ENCODE measurements at places on chromosomes 1 and 21.
A peak's percentile ranks its signal among the peaks of the same experiment; 100 is the strongest.

- peaks cover 28% of the 10 kb centered on the region for H3K27me3 ChIP-seq
- H3K4me3 ChIP-seq, result no peak overlapping the region
- DNase-seq, result no peak
- no peak overlapping the region for H3K27ac ChIP-seq
Observed at GRCh38 chr1:43207229-43207853, 35.2 kb downstream of the CFAP57 start.

DNA sequence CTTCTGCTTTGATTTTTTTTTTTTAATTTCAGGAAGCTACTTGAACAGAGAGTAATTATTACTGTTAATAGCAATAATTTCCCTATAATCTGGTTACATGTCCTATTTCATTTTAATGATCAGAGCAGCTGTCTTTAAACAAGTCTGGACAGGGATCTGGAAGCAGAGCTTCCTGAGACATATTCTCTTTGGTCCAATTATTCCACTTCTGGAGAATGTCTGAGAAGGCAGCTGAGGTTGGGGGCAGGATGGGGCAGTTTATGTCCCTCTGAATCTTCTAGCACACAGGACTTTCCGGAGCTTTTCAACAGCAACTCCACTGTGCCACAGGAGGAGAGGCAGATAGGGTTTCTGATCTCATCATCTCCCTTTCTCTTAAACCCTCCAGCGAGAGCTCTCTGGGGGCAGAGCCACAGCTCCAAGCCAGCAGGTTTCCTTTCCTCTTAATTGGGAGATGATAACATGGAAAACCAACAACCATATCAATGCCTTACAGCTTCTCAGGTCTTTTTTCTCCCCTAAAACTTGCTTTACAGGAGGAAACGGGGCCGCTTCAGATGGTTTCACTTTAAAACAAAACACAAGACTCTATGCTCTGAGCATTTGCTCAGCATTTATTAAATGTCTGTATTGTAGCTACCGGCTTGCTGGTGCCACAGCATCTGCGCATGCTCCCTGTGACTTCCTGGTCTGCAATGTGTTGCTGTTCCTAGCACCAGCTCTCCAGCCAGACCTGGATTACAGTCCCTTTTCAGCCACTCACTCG lies 425.7 kb upstream of the USP24 start:
- DNase-seq, result no peak
- H3K27ac ChIP-seq, result no peak overlapping the region
- H3K36me3 ChIP-seq, result peaks cover 2% of the 10 kb centered on the region
- H3K4me3 ChIP-seq, result peak overlapping the region; percentile 50
- peaks cover 5% of the 10 kb centered on the region for H3K27me3 ChIP-seq

- peak overlapping the region; percentile 11 for H3K27ac ChIP-seq
- H3K27me3 ChIP-seq, result no peaks in the 10 kb centered on the region
- H3K36me3 ChIP-seq, result no peaks in the 10 kb centered on the region
Observed at GRCh38 chr1:15820478-15820877, 13.0 kb upstream of the UQCRHL start.

DNA sequence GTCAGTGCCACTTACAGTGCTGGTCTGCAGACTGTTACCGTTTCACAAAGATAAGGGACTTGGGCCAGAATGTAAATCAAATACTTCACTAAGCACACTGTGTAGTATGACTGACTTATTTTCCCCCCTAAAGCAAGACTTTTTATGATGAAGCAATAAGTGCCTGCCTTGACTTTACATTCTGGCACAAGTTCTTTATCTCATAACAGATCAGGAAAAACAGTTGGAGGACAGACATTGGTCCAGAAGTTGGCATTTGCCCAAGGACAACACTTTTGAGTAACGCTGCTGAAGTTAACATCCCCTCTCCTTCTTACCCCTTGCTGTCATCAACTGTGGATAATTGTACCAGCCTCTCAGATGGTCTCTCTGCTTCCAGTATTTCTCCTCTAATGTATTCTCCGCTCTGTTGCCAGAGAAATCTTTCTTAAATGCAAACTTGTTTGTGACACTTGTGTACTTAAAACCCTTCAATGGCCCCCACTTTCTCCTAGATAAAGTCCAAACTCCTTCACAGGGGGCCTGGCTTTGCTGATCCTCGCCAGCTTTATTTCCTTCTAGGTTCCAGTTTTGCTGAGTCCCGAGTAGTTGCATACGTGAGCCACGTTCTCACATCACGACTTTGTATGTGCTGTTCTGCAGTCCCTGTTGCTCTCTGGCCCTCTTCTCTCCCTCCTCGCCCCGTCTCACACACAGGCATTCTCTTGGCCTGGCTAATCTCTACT lies 45.7 kb downstream of the S1PR1 start:
- H3K36me3 ChIP-seq, result peaks cover under 1% of the 10 kb centered on the region
- DNase-seq, result no peak
- H3K27ac ChIP-seq, result peak overlapping the region; percentile 98
- peaks cover 77% of the 10 kb centered on the region for H3K4me1 ChIP-seq

DNA sequence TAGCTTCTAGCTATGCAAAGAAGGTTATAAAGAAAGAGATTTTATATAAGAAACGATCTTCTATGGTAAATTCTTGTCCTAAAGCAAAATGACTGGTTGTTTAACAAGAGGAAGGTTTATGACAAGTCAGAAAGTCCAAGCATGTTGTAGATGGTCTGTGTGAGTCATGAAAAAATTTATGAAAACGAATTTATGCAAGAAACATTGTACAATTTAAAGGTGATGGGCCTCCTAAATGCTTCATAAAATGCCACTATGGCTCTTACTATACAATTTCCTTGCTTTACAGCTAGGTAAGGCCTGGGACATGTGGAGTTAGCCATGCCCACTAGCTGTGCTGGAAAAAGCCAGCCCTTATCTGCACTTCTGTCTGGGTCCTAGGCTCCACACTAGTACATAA lies 125.4 kb downstream of the PTGER3 start:
- H3K36me3 ChIP-seq, result no peaks in the 10 kb centered on the region
- DNase-seq, result no peak
- H3K4me1 ChIP-seq, result no peaks in the 10 kb centered on the region
- H3K27ac ChIP-seq, result no peak overlapping the region
- no peak overlapping the region for H3K4me3 ChIP-seq
- H3K27me3 ChIP-seq, result no peaks in the 10 kb centered on the region

DNA sequence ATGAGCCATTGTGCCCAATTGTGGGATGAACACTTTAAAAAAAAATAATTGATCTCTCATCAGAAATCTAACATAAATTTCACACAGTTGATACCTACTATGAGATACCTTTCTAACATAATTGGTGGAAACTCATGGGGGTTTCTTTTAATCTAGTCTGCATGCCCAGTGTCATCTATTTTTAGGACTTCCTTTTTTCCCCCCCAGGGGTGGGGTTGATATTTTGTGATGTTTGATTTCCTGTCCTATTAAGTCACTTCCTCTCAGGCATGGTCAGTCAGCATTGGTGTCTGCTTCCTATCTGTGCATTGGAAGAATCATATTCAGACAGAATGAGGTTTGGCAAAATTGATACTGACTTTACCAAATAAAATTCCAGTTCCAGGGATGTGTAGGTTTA lies 21.5 kb downstream of the NFYC start:
- no peak for DNase-seq
- peak overlapping the region; percentile 77 for H3K27ac ChIP-seq
- no peaks in the 10 kb centered on the region for H3K27me3 ChIP-seq
- peaks cover 3% of the 10 kb centered on the region for H3K36me3 ChIP-seq
- H3K4me3 ChIP-seq, result no peak overlapping the region

- no peak overlapping the region for H3K27ac ChIP-seq
- H3K4me1 ChIP-seq, result no peaks in the 10 kb centered on the region
- H3K27me3 ChIP-seq, result no peaks in the 10 kb centered on the region
- H3K36me3 ChIP-seq, result no peaks in the 10 kb centered on the region
Observed at GRCh38 chr1:82161700-82162141, 361.0 kb downstream of the ADGRL2 start.

DNA sequence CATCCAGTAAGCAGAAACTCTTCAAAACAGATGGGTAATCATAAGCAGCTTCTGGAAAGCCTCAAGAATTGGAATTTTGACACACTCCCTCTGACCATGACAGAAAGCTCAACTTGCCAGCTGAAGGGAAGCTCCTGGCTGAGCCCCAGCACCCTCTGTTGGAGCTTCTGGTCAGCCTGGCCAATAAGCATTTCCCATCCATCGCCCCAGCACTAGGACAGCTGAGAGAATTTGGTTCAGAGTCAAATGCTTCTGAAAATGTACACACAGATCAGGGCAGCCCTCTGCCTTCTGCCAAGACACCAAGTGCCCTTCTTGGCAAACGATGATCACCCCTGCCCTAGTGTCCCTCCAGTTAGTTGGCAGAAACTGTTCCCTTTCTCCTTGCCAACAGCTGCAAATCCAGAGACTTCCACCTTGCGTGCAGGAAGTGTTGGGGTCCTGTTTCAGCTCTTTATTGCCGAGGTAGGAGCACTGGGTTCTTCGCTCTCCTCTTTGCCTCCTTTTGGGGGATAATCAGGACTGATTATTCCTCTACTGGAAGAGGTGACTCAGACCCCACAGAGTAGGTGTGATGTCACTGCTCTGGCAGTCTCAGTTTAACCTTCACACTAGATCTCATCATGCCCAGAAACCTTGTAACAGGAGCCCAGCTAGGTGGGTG lies 11.9 kb downstream of the PIGV start:
- H3K27me3 ChIP-seq, result no peaks in the 10 kb centered on the region
- H3K27ac ChIP-seq, result peak overlapping the region; percentile 92
- peaks cover 26% of the 10 kb centered on the region for H3K4me1 ChIP-seq
- peak overlapping the region; percentile 62 for H3K4me3 ChIP-seq
- no peak for DNase-seq

DNA sequence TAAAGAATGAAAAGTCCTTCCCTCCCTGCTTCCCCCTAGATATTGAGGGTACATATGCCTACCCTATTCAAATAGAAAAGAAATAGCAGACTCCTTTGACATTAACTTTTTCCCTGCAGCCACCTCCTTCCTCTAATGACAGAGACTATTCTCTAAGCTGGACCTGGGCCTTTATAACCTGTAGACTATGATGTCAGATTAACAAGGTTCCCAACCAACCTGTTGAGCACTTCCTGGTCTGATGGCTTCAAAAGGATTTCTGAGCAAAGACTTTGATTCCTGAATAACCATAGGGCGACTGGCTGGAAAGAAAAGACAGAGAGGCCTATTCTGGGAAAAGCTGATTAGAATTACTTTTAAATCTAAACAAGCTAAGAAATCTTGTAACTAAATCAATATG lies 18.4 kb upstream of the C1orf216 start:
- H3K4me3 ChIP-seq, result no peak overlapping the region
- H3K4me1 ChIP-seq, result peaks cover 2% of the 10 kb centered on the region
- DNase-seq, result no peak
- no peak overlapping the region for H3K27ac ChIP-seq

GRCh38 chr1:218242171-218242570 lies 42.9 kb upstream of the RRP15 start:
- H3K27ac ChIP-seq, result no peak overlapping the region
- no peak for DNase-seq
- peaks cover 36% of the 10 kb centered on the region for H3K27me3 ChIP-seq
- no peaks in the 10 kb centered on the region for H3K4me1 ChIP-seq

GRCh38 chr1:87402241-87403002 lies 73.7 kb downstream of the LMO4 start:
- no peaks in the 10 kb centered on the region for H3K27me3 ChIP-seq
- H3K36me3 ChIP-seq, result no peaks in the 10 kb centered on the region

DNA sequence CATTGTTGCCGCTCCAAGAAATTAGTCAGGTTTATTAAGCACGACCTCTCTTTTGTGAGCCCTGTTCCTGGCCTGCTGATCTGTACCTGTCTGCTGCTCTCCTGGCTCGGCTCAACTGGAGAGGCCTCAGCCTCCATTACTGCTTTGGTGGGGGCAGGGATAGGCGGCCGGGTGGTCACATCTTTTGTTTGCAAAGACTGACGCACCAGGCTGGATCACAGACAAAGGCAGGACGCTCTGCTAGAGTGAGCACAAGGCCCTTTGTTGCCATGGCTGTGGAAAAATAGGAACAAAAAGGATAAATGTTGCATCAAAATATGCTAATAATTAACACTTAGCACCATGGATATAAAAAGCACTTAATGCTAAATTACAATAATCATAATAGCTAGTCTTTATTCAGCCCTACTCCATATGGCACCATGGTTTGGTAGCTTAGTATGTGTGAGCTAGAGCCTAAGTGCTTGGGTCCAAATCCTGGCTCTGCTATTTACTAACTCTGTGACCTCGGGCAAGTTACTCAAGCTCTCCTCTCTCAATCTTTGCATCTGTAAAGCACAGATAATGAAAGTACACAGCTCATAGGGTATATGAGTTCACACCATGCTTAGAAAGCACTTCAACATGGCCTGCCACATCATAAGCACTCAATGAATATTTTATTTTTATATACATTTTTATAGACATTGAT lies 28.9 kb upstream of the HPDL start:
- no peak overlapping the region for H3K27ac ChIP-seq
- H3K27me3 ChIP-seq, result no peaks in the 10 kb centered on the region
- peaks cover 9% of the 10 kb centered on the region for H3K4me1 ChIP-seq
- H3K4me3 ChIP-seq, result no peak overlapping the region

- no peaks in the 10 kb centered on the region for H3K27me3 ChIP-seq
- peaks cover 2% of the 10 kb centered on the region for H3K36me3 ChIP-seq
- H3K27ac ChIP-seq, result no peak overlapping the region
- H3K4me1 ChIP-seq, result peaks cover 4% of the 10 kb centered on the region
- no peak for DNase-seq
Observed at GRCh38 chr1:174262349-174263241, 103.3 kb downstream of the RABGAP1L start.

DNA sequence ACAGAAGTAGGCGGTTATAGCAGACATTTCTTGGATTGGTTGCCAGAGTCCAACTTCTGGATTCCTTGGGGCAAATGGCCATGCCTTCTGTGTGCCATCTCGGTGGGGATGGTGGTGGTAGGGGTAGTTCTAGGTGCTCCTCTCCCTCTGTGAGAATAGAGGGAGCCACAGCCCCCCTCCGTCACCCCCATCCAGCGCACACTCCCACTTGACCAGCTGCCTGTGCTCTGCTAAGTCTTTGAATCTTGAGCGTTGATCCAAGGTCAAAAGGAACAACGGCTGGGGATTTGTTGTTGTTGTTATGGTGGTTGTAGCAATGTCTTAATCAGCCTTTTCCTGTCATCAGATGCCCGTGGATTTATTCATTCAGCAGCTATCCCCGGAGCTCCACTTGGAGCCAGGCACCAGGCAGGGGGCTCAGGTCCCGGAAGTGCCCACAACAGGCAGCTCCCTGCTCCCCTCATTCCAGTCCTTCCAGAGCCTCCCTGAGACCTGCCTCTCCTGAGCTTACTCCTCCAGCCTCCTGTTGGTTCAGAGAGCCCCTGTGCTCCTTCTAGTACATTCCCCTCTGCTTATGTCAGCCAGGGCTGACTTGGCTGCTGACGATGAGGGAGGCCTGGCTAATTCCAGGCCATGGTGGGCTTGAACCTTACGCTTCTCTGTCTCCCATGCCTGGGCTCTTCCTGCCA lies 146.6 kb upstream of the WNT4 start:
- no peak for DNase-seq
- no peak overlapping the region for H3K4me3 ChIP-seq
- peaks cover 57% of the 10 kb centered on the region for H3K27me3 ChIP-seq
- H3K4me1 ChIP-seq, result no peaks in the 10 kb centered on the region
- peaks cover 7% of the 10 kb centered on the region for H3K36me3 ChIP-seq
- H3K27ac ChIP-seq, result no peak overlapping the region

Measured in T-helper 17 cell (primary cell).